Left ventricle myocardium inferior (tissue), 1 donor: ENCODE measurements at places on chromosomes 13 and 19. TPM values are rescaled to one million over a fixed set of nuclear protein-coding genes. Genes with fewer than 3 reads are reported as not detected.
A peak's percentile ranks its signal among the peaks of the same experiment; 100 is the strongest.

Gene DYRK1B
- 30.2 TPM for total RNA-seq

Gene DPF1
- total RNA-seq, result 0.49 TPM

DNA sequence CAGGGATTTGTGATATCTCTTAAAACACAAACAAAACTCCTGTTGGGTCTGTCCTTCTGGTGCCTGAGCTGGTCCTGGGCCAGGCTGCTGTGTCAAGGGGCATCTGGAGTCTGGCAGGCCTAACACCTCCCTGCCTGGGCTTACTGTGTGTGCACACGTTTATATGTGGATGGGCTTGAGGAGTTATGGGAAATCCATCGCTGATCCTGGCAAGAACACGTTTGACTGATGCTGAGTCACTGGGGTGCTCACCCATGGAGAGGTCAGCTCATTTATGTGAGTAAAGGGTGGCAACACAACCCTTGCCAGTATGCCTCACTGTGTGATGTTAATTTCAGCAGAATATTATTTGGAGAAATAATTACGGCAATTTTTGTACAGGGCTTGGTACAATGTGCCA is 44.5 kb upstream of the PCDH8 start:
- no peaks in the 10 kb centered on the region for H3K36me3 ChIP-seq
- no peaks in the 10 kb centered on the region for H3K4me1 ChIP-seq
- no peak overlapping the region for H3K27ac ChIP-seq
- no peak for DNase-seq

Gene ZNF681
- 0.25 TPM for total RNA-seq

Gene SBK2
- 6.5 TPM for total RNA-seq

DNA sequence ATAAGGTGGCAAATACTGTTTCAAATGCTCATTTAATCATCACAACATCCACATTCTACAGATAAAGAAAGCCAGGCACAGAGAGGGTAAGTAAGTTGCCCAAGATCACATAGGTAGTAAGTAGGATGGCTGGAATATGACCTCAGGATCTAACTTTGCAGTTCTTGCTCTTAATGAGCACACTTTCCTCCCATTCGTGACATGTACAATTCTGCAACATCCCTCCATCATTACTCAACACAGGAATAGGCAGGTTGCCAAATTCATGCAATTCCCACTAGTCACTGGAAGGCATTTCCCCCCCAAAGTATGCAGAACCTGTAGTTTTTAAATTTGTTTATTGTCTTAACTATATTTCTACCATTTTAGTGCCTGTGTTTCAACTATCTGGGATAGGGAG is 109.2 kb downstream of the OLFM4 start:
- H3K27ac ChIP-seq, result peak overlapping the region; percentile 61
- no peaks in the 10 kb centered on the region for H3K36me3 ChIP-seq
- no peak overlapping the region for H3K4me3 ChIP-seq
- H3K27me3 ChIP-seq, result peaks cover 28% of the 10 kb centered on the region

Gene ZNF419
- 9.0 TPM for total RNA-seq

Gene CLDND2
- 1.5 TPM for total RNA-seq

DNA sequence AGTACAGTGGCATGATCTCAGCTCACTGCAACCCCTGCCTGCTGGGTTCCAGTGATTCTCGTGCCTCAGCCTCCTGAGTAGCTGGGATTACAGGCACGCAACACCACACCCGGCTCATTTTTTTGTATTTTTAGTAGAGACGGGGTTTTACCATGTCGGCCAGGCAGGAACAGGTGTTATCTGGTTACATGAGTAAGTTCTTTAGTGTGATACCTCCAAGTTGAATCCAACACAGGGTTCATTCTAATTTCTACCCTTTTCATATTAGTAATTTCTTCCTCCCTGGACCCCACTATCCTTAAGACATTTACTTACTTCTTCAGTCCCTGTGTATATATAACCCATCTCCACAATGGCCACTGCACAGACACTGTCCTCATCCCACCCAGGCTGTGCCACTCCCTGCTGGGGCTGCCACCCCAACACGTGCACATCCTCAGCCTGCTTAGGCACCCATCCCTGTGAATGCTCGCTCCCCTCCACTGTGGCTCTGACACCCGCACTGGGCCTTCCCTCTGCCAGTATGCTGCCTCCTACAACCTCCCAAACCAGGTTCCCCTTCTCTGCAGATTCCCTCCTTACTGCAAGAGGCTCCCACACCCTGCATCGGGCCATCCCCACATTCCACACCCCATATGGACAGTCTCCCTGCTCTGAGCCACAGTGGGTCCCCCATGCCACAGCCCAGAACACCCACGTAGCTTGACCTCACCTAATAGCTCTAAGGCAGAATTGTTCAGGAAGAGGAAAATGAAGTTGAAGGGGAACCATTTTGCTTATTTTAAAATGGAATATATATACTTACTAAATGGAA is 147.1 kb downstream of the TBC1D4 start:
- H3K4me3 ChIP-seq, result no peak overlapping the region
- no peak for DNase-seq
- no peak overlapping the region for H3K27ac ChIP-seq
- no peaks in the 10 kb centered on the region for H3K27me3 ChIP-seq
- peaks cover 26% of the 10 kb centered on the region for H3K4me1 ChIP-seq

GRCh38 chr13:59203855-59204254 is 959.9 kb downstream of the DIAPH3 start:
- no peaks in the 10 kb centered on the region for H3K27me3 ChIP-seq
- no peak for DNase-seq
- no peaks in the 10 kb centered on the region for H3K4me1 ChIP-seq
- H3K27ac ChIP-seq, result no peak overlapping the region
- H3K4me3 ChIP-seq, result no peak overlapping the region

GRCh38 chr19:23505738-23506137 is 110.5 kb upstream of the ZNF91 start:
- H3K27me3 ChIP-seq, result no peaks in the 10 kb centered on the region
- no peak for DNase-seq
- no peaks in the 10 kb centered on the region for H3K4me1 ChIP-seq
- no peak overlapping the region for H3K4me3 ChIP-seq

Gene SLC10A2
- total RNA-seq, result not detected

Gene ANGPTL8
- not detected for total RNA-seq

DNA sequence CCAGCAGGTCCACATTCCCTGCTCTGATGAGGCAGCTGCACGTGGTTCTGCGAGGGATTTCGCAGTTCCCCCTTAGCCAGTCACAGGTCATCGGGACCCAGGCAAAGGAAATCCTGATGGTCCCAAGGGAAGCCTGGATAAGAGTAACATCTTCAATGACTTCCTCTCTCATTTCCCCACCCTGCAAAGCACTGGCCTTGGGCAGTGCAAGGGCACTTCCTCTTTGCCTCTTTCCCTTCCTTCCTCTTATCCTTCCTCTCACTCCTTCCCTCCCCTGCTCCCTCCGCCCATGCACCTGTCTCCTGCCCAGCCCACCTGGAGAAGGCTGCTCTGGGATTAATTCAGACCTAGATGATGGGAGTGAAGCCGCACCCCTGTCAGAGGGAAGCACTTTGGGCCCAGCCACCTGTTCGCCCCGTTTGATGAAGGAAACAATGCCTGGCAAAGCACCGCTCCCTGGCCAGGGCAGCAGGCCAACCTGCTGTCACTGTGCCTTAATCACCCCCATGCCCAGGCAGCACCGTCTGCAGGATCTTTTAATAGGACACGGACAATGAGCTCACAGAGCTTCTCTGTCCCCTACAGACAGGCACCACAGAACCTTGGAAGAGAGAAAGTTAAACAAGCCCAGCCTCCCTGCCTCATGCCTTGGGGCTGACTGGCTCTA is 113.5 kb upstream of the PABPC3 start:
- peaks cover 50% of the 10 kb centered on the region for H3K27me3 ChIP-seq
- no peak overlapping the region for H3K27ac ChIP-seq
- H3K4me1 ChIP-seq, result peaks cover 4% of the 10 kb centered on the region
- H3K4me3 ChIP-seq, result no peak overlapping the region
- DNase-seq, result peak; percentile 39
- H3K36me3 ChIP-seq, result no peaks in the 10 kb centered on the region

DNA sequence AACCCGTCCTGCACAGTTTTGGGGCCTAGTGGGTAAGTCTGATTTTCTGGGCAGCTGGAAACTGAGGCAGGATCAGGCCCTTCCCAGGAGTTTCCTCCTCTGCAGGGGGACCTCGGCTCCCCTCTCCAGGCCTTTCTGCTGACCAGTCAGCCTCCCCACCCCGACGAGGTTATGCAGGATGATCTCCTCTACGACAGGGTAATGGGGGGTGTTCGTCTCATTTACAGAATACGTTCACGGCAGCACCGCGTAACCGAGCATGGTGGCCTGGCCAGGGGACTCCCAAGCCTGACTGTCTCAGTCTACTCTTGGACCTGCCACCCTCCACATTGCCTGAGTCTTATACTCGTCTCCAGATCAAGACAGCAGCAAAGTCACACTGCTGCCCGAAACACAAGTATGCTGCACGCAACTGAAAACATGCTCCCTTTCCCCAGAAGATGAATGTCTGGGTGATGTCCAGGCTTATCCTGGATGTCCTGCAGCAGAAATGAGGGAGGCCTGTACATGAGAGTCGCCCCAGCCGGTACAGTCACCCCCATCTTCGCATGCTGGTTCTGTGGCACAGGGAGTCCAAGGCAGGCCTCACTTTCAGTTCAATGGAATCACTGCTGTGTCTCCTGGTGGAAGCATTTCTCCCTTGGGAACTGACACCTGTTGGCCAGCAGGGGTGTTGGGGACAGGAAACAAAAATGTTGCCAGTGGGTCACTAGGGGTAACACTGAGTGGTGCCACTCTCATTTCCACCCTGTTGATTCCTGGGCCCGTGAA is 120.8 kb downstream of the SOX1 start:
- H3K4me1 ChIP-seq, result no peaks in the 10 kb centered on the region
- H3K4me3 ChIP-seq, result no peak overlapping the region
- H3K27me3 ChIP-seq, result peaks cover 19% of the 10 kb centered on the region
- no peak overlapping the region for H3K27ac ChIP-seq
- DNase-seq, result no peak

DNA sequence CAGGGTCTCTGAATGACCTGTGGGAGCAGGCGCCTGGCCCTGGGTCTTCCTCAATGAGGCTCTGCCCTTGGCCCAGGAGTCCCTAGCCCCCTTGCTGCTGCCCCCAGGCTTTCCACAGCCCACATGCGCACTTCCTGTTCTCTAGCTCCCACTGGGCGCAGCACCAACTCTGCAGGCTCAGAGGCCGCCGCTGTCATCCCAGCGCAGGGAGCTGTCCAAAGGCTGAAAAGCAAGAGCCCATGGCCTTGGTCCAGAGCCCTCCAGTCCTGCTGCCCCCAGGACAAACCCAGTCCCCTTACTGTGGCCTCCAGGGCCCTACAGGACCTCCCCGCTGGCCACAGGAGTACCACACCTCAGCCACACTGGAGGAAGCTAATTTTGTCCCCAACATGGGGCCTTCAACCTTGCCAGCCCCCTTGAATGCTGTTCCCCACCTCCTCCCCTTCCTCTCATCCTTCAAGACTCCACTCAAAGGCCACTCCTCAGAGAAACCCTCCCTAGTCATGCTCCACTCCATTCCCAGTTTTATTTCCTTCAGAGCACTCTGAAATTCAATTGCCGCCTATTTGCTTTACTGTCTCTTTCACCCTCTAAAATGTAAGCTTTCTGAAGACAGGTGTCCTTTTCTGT is 8.0 kb upstream of the POU2F2 start:
- H3K27me3 ChIP-seq, result peaks cover 71% of the 10 kb centered on the region
- H3K27ac ChIP-seq, result no peak overlapping the region
- no peaks in the 10 kb centered on the region for H3K4me1 ChIP-seq
- no peaks in the 10 kb centered on the region for H3K36me3 ChIP-seq

Gene ANGPTL4
- total RNA-seq, result 8.4 TPM

DNA sequence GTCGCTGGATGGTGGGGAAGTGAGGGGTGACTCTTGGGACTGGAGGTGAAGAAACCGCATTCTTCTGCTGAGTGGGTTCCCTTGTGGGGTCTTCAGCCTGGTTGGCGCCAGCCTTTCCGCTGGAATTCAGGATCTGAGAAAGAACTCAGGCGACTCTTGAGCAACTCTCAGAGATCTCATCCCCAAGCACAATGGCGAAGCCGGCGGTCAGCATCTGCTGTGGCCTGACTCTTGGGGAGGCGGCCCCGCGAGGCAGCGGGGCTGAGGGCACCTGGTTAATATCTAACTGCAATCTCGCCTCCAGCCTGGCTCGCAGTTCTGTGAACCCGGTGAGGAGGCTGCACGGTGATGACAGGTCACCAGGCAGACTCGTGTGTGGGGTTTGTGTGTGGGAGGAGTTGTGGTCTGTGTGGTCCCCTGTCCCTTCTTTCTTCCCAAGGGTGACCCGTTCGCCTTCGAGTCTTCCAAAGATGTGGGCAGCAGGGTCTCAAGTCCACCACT is 883 bp downstream of the ZNF441 start:
- peak; percentile 17 for DNase-seq
- peak overlapping the region; percentile 95 for H3K4me3 ChIP-seq
- peak overlapping the region; percentile 92 for H3K27ac ChIP-seq
- peaks cover 24% of the 10 kb centered on the region for H3K4me1 ChIP-seq

Gene CYP2A6
- total RNA-seq, result not detected
